ENCODE measurements at places on chromosomes 3 and 15.

DNA sequence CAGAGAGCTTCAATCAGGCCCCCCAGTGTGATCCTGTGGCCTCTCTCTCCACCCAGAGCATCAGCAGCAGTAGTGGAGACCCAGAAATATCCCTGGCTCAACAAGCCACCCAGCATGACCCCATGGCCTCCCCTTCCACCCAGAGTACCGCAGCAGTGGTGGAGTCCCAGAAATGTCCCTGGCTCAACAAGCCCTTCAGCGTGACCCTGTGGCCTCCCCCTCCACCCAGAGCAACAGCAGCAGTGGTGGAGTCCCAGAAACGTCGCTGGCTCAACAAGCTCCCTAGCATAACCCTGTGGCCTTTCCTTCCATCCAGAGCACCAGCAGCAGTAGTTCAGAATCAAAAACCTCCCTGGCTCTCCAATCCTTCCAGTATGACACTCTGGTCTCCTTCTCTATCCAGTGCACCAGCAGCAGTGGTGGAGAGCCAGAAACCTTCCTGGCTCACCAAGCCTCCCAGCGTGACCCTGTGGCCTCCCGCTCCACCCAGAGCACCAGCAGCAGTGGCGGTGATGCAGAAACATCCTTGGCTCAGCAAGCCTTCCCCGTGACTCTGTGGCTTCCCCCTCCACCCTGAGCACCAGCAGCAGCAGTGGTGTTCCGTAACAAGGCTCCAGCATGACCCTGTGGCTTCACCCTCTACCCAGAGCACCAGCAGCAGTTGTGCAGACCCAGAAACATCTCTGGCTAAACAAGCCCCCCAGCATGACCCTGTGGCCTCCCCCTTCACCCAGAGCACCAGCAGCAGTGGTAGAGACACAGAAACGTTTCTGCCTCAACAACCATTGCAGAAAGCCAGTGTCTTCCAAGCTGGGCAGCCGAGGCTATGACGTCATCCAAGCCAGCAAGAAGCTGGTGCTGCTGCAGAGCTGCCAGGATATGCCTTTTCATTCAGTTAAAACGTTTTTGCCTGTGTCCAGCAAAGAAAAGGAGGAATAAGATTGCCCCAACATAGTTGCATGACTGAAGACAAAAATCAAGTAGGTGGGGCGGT, 61.3 kb upstream of the TAMM41 start:
- peak; percentile 3 for DNase-seq

DNA sequence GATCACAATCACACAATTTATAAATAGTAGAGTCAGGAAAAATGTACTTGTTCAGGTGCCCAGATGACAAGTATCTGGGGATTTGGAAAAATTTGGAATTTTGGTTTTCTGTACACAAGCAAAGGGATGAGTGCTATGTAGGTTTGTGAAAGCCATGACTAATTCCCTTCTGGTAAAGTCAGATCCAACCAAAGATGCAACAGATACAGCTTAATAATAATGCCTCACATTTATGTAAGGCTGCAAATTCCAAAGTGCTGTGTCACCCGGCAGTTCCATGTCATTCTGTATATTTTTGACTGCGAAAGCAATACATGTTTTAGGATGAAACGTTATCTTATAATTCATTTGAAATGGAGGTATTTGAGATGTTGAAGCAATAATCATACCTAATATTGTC, 102.7 kb upstream of the AGBL1 start:
- no peak for DNase-seq

- DNase-seq, result no peak
These were observed 469.9 kb downstream of the GBE1 start for GRCh38 chr3:81291586-81291985.

GRCh38 chr3:38576526-38577370, 72.7 kb downstream of the SCN5A start:
- DNase-seq, result no peak

GRCh38 chr3:171660188-171660587, 150.1 kb downstream of the PLD1 start:
- no peak for DNase-seq

DNA sequence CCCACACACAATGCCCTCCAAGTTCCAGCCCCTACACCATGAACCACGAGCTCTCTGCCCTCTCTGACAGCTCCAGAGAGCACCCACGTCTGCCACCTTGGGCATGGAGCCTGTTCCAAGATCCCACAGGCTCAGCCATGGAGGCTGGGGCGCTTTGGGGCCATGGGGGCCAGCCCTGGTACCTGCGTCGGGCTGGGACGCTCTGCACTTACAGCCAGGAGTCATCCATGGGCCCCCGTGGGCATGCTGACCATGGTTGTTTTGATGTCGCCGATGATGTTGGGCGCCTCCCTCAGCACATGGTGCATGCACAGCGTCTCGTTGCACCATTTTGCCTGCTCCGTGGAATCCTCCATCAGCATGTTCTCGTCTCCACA, 51.9 kb upstream of the UBE2Q2 start:
- no peak for DNase-seq

DNA sequence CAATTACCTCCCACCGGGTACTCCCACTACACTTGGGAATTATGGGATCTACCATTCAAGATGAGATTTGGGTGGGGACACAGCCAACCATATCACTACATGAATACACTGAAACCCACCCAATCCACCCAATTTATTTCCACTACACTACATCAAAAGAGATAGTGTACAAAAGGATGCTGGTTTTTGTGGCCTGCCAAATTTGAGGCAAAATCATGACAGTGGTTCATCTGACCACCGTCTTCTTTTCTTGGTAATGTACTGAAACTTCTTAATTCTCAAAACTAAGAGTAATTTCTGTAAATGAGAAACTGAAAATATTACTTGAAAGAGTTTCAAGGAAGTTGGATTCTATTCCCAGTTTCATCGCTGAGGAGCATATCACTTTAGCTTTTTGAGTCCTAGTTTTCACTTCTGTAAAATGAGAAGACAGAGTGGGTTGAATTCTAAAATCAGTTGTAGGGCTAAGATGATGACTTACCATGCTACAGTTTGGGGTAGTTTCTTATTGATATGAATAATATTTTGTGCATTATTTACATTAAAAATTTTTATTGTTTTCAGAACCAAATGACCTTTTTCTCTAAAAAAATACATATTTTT, 360.4 kb upstream of the CNTN6 start:
- DNase-seq, result no peak

- DNase-seq, result no peak
These were observed 45.3 kb upstream of the NEDD4 start for GRCh38 chr15:56038707-56039106.

DNA sequence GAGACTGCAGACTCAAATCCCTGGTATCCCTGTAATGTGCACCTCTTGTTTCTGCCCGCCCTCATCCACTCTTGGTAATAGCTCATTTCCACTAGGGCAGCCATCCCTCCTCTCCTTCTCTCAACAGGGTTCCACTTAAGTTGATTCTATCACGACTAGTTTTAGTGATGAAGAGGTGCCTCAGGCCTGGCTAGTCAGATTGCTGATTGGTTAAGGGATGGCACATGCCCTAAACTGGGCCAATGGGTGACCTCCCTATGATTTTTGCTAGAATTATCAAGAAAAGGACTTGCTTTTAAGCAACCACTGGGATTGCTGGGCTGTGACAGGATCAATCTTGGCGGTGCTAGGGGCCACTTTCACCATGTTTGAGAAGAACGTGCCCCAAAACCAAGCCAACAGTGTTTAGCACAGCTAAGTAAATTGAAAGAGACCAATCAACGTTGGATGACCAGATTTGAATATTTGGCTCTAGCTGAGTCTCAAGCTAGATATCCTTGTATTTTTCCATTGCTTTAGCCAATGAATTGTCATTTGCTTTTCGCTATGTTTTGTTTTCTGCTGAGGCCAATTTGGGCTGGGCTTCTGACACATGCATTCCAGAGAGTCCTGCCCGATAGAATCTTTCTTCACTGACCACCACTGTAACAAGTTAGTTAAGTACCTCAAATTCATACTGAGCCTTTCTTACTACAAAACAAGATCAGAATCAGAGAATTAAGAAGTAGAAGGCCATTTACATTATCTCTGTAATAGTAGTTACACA, 131.0 kb downstream of the PDZRN3 start:
- DNase-seq, result no peak

- DNase-seq, result peak; percentile 72
These were observed 5.6 kb downstream of the RBP1 start for GRCh38 chr3:139533781-139534454.

GRCh38 chr3:150172356-150172755, 201.7 kb upstream of the PFN2 start:
- no peak for DNase-seq

DNA sequence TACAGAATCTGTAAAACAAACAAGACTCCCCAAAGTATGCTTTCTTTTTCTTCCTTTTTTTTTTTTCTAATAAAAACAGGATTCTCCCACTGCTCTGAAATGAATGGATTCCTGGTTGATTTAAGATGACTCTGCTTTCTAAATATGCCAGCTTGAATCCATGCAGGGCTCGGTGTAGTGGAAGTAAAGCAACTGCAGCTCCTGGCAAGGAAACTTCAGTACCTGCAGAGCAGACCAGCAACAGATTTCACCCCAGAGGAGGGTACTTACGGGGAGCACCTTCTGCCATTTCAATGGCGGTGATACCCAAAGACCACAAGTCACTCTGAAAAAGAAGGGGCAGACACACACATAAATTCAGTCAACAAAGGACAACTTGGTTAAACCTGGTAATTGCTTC, 150.5 kb upstream of the SLC2A2 start:
- DNase-seq, result no peak

GRCh38 chr15:94119298-94119811, 112.0 kb upstream of the MCTP2 start:
- DNase-seq, result peak; percentile 68

- peak; percentile 46 for DNase-seq
These were observed 22.7 kb downstream of the ABHD6 start for GRCh38 chr3:58260261-58260731.

- no peak for DNase-seq
These were observed 942.8 kb upstream of the CFAP20DC start for GRCh38 chr3:59992578-59992977.

DNA sequence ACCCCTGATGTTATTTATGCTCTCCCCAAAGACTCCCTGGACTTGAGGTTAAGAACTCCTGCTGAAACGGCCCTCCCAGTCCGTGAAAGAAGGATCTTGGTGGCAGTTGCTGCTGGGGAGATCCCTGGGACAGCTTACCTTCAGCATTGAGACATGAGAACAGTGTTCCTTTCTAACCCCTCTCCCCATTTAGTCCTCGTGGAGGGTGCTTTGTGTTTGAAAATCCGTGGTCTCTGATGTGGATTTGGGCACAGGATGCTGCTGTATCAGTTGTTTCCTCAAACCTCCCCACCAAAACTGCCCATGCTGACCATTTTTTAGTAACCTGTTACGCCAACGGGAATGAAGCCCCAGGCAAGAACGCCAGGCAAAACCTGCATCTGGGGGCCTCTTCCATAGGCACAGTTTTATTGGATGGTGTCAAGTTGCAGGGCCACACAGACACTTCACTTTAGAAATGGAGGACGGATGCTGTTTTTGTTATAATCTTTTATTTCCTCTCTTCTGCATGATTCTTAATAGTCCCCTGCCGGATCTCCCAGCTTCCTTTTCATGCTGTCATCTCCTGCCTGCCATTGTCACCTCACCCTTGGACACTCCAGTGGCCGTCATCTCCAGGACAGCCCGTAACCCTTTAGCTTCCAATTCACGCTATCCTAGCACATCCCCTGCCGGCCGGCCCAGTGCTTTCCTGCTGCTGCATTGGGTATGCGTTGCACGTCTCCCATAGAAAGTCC, 31.7 kb upstream of the CEMIP start:
- DNase-seq, result no peak

DNA sequence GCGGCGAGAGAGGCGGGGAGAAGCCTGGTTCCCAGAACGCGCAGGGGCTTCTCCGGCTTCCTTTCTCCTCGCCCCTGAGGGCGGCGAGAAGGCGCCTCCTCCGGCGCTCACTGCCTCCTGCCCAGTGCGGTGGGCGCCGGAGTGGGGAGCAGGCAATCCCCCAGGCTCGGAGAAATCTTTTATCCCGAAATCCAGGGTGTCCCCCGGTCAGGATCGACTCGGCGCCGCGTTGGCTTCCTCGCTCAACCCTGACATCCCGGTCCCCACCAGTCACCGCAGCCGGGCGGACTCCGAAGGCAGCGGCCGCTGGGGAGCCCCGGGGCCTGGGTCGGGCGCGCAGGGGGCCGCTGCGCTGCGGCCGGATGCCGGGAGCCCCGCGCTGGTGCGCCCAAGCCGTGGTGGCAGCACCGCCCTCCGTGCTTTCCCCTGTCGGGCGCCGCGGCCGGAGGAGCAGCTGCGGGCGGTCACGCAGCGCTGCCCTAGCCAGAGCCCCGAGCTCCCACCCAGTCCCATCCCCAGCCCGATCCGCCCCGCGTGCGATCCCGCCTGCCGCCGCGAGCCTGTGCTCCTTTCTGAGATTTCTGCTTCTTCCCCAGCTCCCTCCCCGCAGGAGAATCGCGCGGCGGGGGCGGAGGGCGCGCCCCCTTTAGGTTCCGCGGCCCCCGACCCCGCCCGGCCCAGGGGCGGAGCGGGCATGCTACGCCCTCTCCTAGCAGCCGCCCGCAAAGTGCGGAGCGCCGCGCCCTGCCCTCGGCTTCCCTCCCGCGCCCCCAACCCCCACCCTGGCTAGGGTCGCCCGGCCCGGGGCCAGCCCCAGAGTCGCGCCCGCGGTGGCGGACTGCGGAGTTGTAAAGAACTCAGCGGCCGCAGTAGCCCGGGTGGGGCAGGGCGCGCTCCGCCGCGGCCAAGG, 683 bp upstream of the CACNA2D3 start:
- peak; percentile 27 for DNase-seq

DNA sequence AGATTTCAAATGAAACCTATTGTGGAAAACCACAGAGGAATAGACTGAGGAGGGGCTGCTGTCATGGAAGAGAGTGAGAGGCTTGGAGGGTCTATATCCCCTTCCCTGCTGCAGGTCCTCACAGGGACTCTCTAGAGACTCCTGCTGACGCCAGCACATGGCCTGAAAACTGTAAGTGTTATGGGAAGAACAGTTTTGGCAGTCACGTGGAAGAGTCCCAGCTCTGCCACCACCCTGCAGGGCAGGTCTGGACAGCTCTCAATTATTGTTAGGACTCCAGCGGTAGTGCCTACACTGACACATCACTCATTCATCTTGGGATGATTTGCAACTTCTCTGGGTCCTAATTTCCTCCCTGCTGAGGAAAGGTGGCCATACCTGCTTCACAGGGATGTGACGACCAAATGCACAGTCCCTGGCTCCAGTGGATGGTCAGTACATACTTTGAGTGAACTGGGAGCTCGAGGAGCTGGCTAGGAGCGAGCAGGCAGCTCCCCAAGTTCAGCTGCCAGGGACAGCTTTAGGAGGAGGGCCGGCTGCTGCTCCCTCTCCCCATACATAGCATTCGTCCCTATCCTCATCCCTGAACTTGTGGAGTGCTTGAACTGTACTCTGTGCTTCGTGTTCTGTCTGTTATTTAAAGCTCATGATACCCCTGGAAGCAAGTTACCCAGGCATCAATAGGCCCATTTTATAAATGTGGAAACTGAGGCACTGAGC, 49.2 kb downstream of the CTXND1 start:
- no peak for DNase-seq

DNA sequence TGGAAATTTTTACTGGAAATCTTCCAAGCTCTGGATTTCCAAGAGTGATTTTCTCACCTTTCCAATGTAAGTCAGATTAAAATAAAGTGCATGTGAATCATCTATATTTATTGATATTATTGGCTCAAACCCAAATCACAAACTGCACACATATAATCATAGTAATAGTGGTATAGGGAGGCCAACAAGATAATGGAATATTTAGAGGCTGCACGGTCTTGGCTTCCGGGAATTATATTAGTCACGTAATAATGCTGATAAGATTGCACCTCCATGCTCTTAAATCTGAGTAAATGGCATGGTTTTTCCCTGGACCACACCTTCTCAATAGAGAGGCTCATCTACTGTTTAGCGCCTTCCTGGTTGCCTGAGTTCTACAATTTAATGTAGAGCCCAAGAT, 567.1 kb upstream of the NR2F2 start:
- no peak for DNase-seq

GRCh38 chr3:145015253-145015652, 1043.6 kb downstream of the DIPK2A start:
- DNase-seq, result no peak

Measured in tongue (tissue), 3 donors.